ENCODE measurements at places on chromosomes 7 and 10.
A peak's percentile ranks its signal among the peaks of the same experiment; 100 is the strongest.

GRCh38 chr7:101169110-101169837, 3.9 kb upstream of the VGF start:
- no peak for DNase-seq

DNA sequence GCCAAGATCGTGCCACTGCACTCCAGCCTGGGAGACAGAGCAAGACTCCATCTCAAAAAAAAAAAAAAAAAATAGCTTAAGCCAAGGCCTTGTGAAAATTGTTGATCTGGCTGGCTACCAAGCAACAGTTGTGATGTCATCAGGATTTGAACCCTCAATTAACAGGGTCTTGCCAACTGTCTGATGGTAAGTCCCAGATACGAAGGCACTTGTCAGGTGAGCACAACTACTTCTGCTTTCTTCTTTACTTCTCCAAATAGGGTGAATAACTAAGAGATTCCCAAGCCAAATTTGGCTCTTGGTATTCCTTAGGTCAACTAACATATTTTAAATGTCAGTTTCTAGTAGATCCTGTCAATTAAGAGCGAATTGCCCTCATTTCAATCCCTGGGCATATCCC, 47.4 kb downstream of the ANKRD61 start:
- DNase-seq = no peak

DNA sequence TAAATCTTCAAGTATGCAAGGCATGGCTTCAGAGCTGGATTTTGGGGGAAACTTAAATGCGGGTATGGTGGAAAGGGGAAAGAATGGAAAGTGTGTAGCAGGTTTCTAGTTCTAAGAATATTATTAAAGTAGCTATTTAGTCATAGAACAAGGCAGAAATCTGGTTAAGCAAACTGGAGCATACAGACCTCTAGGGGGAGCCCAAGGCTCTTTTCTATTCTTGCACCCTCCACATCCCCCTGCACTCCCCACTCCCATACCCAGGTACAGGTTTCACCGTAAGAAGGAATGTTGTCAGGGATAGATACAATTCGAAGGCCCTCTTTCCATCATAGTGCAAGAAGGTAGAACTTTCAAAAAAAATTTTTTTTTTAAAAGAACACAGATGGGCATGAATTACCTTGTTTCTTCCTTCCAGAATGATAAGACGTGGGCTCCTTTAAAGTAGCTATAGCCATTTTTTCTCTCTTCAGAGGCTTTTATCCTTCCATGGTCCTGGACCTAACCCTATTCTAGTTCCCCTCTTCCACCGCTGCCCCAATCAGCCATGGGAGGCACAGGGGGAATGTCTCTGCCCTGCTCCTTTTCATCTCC, 41.5 kb upstream of the SMIM30 start:
- DNase-seq = peak; percentile 26

GRCh38 chr10:33749790-33750189, 415.3 kb upstream of the NRP1 start:
- DNase-seq = no peak

DNA sequence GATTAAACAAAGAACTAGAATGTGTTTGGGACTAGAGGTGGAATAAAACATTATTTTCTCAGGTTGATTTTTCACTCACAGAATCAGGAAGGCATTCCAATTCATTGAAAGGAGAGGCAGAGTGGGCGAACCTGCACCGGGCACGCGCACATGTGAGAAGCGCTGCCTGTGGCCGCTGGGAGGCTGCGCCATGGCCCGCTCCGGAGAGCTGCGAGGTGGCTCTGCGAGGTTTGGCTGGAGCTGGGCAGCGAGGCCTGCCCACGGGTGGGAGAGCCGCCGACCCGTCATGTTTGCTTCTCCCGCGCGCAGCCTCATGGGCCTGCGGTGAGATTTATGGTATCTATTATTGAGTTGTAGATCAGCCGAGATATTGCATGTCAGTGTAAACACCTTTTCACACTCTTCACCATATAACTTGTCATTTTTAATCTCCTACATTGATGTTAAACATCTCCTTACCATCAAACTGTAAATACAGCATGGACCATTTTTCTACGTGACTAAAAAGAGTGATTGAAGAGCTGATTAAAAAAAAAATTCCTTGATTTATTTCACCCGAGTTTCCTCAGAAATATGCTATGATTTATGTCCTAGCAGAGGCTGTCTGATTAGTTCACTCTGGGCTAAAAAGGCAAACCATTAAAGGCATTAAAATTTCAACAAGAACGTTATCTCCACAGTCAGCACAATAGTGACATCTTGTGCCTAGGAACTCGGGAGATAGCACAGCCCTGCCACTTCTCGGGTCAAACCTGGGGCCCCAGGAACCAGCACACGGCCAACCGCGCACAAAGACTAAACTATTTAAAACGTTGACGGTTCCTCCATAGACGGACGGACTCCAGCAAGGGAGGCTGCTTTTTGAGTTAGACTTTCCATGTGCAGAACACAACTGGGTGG, 96.6 kb upstream of the RNF32 start:
- DNase-seq = no peak

- DNase-seq = no peak
These were observed 445.6 kb downstream of the GFRA1 start for GRCh38 chr10:115827231-115828009.

DNA sequence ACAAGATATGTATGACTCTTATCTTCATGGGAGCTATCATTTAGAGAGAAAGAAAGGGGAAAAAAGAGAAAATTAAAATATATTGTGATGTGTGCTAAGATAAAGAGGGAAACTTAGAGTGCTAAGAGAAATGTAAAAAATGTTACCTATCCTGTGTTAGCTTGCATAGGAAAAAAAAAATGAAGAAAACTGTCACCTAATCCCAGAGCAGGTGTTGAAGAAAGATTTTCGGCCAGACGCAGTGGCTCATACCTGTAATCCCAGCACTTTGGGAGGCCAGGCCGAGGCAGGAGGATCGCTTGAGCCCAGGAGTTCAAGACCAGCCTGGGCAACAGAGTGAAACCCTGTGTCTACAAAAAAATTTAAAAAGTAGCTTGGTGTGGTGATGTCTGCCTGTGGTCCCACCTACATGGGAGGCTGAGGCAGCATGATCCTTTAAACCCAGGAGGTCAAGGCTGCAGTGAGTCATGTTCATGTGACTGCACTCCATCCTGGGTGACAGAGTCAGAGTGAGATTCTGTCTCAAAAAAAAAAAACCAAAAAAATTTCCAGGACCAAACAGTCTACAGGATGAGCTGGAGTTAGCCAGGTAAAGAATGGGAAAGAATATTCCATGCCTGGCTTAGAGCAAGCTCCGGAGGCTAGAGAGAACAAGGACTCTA, 2.4 kb upstream of the MKLN1 start:
- DNase-seq = no peak

GRCh38 chr7:106777674-106778299, 87.3 kb upstream of the PIK3CG start:
- DNase-seq = no peak

- no peak for DNase-seq
These were observed 14.3 kb downstream of the NOD1 start for GRCh38 chr7:30464231-30464671.

DNA sequence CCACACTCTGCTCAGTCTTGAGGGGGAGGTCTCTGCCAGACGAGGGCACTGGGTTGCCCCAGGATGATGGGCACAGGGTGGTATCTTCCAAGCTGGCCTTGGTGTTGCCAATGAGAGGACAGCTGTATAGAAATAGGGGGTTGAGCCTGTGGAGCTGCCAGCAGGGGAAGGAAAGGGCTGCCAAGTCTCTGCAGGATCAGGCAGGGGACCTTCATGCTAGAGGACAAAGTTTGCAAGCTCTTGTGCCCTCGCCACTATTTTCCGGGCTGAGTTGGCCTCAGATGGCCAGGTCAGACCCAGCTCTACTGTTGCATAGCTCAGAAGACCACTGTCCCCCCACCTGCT, 68.7 kb downstream of the ARHGAP22 start:
- no peak for DNase-seq

GRCh38 chr10:114709984-114710383, 51.9 kb upstream of the ABLIM1 start:
- no peak for DNase-seq

- no peak for DNase-seq
These were observed 369.6 kb downstream of the KCNMA1 start for GRCh38 chr10:77267703-77268675.

- DNase-seq = no peak
These were observed 15.7 kb downstream of the PPP1R3C start for GRCh38 chr10:91617072-91617609.

- no peak for DNase-seq
These were observed 255.5 kb downstream of the CALN1 start for GRCh38 chr7:72156671-72157070.

GRCh38 chr7:151756076-151756731, 120.7 kb downstream of the PRKAG2 start:
- no peak for DNase-seq

GRCh38 chr7:155598810-155599210, 45.7 kb upstream of the RBM33 start:
- DNase-seq = no peak

DNA sequence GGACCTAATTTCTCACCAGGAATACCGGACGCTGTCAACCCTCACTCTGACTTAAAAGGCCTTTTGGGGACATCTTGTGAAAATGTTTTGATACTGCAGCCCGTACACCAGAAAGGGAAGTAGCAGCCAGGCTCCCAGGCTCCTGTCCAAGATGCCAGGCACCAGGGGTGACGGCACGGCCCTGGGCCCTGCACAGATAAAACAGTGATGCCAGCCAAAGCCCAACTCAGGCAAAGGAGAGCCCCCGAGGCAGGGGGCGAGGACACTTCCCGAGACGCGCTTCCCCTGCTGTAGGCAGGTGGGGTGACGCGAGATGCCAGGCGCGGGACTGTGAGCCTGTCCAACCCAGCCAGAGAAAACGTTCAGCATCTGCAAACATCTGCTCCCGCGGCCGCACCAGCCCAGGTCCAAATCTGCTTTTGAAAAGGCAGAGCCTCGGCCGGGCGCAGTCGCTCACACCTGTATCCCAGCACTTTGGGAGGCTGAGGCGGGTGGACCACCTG, 15.7 kb downstream of the ZFAND2A start:
- DNase-seq = no peak

DNA sequence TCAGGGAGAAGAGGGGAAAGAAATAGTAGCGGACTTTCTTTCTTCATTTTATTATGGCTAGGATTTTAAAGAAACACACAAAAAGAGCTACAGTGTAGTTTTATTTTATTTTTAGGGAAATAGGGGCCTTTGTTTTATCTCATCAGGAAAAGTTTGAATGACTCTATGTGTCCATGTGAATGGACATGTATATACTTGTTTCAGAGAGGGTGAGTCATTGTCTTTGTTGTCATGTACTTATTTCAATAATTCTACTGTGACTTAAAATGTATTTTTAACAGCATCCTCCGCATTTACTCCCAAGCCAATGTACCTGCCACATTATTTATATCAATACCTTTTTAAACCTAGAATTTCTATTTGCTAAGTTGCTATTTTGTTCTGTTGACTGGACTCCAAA, 569.5 kb downstream of the SORCS3 start:
- no peak for DNase-seq
